Ammon's horn (tissue), 1 donor: ENCODE measurements at places on chromosomes 1 and 21.

GRCh38 chr21:16796776-16797175 is 716.1 kb upstream of the CXADR start:
- DNase-seq = no peak

- DNase-seq = no peak
Measured at GRCh38 chr1:219476116-219476515, 136.8 kb downstream of the ZC3H11B start.

DNA sequence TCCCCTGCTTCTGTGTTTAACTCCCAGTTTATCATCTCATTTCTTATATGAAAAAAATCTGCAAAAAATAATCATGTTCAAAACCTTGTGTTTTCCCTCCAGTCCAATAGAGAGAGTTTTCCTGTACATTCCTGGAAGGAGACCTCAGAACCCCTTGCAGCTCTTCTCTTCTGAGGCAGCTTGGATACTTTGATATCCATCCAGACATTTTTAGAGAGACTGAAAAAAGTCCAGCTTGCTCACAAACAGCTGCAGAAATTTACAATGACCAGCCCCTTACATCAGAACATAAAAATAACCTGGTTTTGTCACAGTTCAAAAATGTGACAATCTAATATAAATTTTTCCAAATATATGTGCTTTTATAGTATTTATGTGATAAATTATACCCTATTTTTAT is 73.3 kb upstream of the C1orf115 start:
- no peak for DNase-seq

GRCh38 chr1:84282780-84283333 is 18.7 kb upstream of the SAMD13 start:
- no peak for DNase-seq

GRCh38 chr1:94093996-94094395 is 27.0 kb downstream of the ABCA4 start:
- no peak for DNase-seq
